Bronchus fibroblast of lung (primary cell): ENCODE measurements at places on chromosomes 13 and 19. TPM values are rescaled to one million over a fixed set of nuclear protein-coding genes. Genes with fewer than 3 reads are reported as not detected.

ATP7B gene
- 1.8 TPM in 2 replicates for total RNA-seq

ANKRD24 gene
- total RNA-seq = 0.15 and 2.0 TPM in 2 replicates

RPL18A gene
- total RNA-seq = 2,017 and 2,263 TPM in 2 replicates

PRSS57 gene
- total RNA-seq = not detected in 2 replicates

CYP4F2 gene
- not detected in 2 replicates for total RNA-seq

NDUFB7 gene
- total RNA-seq = 506 and 586 TPM in 2 replicates

C19orf38 gene
- 0.15 and 0.17 TPM in 2 replicates for total RNA-seq

IGFL3 gene
- not detected in 2 replicates for total RNA-seq

CEACAM7 gene
- total RNA-seq = not detected in 2 replicates

GRWD1 gene
- total RNA-seq = 31.4 and 34.0 TPM in 2 replicates

PRKCG gene
- not detected in 2 replicates for total RNA-seq

CEACAM3 gene
- not detected in 2 replicates for total RNA-seq

ZNF358 gene
- total RNA-seq = 32.4 and 36.0 TPM in 2 replicates

ACP5 gene
- under 0.01 and 0.17 TPM in 2 replicates for total RNA-seq

TEKTIP1 gene
- total RNA-seq = not detected in 2 replicates

GARIN5A gene
- total RNA-seq = 0.84 and 1.3 TPM in 2 replicates

RASL11A gene
- total RNA-seq = 28.1 and 29.8 TPM in 2 replicates

SIGLEC5 gene
- not detected in 2 replicates for total RNA-seq

PCDH9 gene
- 4.5 and 4.6 TPM in 2 replicates for total RNA-seq

OR4F17 gene
- not detected in 2 replicates for total RNA-seq
